ENCODE measurements at places on chromosomes 2 and 18. TPM values are rescaled to one million over a fixed set of nuclear protein-coding genes. Genes with fewer than 3 reads are reported as not detected.

Gene ANKRD30B
- total RNA-seq = not detected

Gene GPR45
- total RNA-seq = not detected

Gene DNAJC10
- total RNA-seq = 78.4 TPM

- H3K36me3 ChIP-seq = peaks cover 7% of the 10 kb centered on the region
- no peak overlapping the region for H3K4me3 ChIP-seq
- H3K27ac ChIP-seq = no peak overlapping the region
- peaks cover 30% of the 10 kb centered on the region for H3K4me1 ChIP-seq
Measured at GRCh38 chr2:197710424-197711042, 5.4 kb downstream of the MARS2 start.

GRCh38 chr18:58596265-58596681, 32.6 kb downstream of the ALPK2 start:
- no peak overlapping the region for H3K4me3 ChIP-seq
- no peak for DNase-seq
- no peaks in the 10 kb centered on the region for H3K27me3 ChIP-seq

- no peaks in the 10 kb centered on the region for H3K36me3 ChIP-seq
- no peaks in the 10 kb centered on the region for H3K4me1 ChIP-seq
- H3K27ac ChIP-seq = no peak overlapping the region
- no peak overlapping the region for H3K4me3 ChIP-seq
- no peak for DNase-seq
- no peaks in the 10 kb centered on the region for H3K27me3 ChIP-seq
Measured at GRCh38 chr2:119672161-119672862, 6.7 kb upstream of the TMEM177 start.

- DNase-seq = no peak
- H3K4me3 ChIP-seq = no peak overlapping the region
- H3K27ac ChIP-seq = no peak overlapping the region
- no peaks in the 10 kb centered on the region for H3K36me3 ChIP-seq
- no peaks in the 10 kb centered on the region for H3K27me3 ChIP-seq
Measured at GRCh38 chr2:70420143-70420542, 118.3 kb upstream of the FAM136A start.

Data from CD8-positive, alpha-beta memory T cell (primary cell).